ENCODE measurements at places on chromosomes 5 and 9.

DNA sequence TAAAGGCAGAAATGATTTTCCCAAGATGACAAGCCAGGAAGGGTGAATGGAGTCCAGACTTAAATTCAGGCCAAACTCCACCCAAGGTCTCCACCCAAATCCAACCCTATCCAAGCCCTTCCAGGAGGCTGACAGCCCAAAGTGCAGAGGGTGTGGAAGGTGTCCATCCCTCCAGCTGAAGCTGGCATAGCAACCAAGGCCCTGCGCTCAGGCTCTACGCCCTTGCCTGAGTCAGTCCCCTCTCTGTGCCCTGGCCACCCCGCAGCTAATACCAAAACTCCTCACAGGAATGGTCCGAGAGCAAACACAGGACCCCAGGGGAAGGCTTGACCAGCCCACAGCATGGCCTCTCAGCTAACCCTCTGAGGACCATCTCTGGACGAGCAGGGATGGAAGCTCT lies 2.1 kb downstream of the SEPTIN8 start:
- H3K36me3 ChIP-seq = peaks cover 16% of the 10 kb centered on the region
- H3K27me3 ChIP-seq = no peaks in the 10 kb centered on the region
- DNase-seq = no peak
- H3K27ac ChIP-seq = peak overlapping the region; percentile 89
- H3K4me1 ChIP-seq = peaks cover 57% of the 10 kb centered on the region

- no peaks in the 10 kb centered on the region for H3K36me3 ChIP-seq
- no peaks in the 10 kb centered on the region for H3K27me3 ChIP-seq
- H3K4me3 ChIP-seq = no peak overlapping the region
- H3K4me1 ChIP-seq = no peaks in the 10 kb centered on the region
Measured at GRCh38 chr5:32812399-32812798, 101.3 kb downstream of the NPR3 start.

DNA sequence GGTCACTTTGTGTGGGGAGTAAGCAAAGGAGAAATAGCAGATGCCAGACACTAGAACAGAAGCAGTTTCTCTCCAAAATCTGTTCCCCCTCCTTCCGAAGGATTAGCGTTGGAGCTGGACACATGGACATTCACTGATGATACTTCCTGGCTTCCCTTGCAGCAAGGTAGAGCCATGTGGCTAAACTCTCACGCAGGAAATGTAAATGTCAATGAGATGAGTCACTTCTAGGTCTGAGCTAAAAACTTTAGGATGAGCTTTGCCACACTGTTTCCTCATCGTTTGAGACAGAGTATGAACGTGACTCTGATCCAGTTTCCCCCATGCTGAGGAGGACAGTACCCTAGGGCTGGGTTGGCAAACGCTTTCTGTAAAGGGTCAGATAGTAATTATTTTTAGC lies 5.1 kb downstream of the BHMT2 start:
- no peaks in the 10 kb centered on the region for H3K36me3 ChIP-seq
- no peaks in the 10 kb centered on the region for H3K4me1 ChIP-seq
- H3K27me3 ChIP-seq = no peaks in the 10 kb centered on the region
- H3K4me3 ChIP-seq = no peak overlapping the region
- peak; percentile 4 for DNase-seq

DNA sequence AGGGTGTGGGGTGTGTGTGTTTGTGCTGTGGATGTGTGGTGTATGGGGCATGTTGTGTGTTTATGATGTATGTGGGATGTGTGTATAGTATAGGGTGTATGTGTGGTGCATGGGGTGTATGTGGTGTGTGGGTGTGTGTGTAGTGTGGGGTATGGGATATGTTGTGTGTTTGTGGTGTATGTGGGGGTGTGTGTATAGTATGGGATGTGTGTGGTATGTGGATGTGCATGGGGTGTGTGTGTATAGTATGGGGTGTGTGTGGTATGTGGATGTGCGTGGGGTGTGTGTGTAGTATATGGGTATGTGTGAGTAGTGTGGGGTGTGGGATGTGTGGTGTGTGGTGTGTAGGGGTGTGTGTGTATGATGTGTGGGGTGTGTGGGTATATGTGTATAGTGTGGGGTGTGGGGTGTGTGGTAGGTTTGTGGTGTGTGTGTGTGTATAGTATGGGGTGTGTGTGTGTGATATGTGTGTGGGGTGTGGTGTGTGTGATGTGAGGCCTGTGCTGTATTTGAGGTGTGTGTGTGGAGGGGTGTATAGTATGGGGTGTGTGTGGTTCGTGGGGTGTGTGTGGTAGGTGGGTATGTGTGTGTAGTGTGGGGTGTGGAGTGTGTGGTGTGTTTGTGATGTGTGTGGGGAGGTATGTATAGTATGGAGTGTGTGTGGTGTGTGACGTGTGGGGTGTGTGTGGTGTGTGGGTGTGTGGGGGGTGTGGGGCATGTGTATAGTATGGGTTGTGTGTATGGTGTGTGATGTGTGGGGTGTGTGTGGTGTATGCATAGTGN lies 10.5 kb downstream of the ECSCR start:
- H3K4me1 ChIP-seq = no peaks in the 10 kb centered on the region
- no peak overlapping the region for H3K27ac ChIP-seq
- no peak for DNase-seq
- H3K36me3 ChIP-seq = no peaks in the 10 kb centered on the region

- DNase-seq = no peak
- no peaks in the 10 kb centered on the region for H3K4me1 ChIP-seq
- H3K36me3 ChIP-seq = no peaks in the 10 kb centered on the region
- no peaks in the 10 kb centered on the region for H3K27me3 ChIP-seq
Measured at GRCh38 chr9:85056203-85056572, 386.7 kb downstream of the NTRK2 start.

GRCh38 chr5:119355244-119355638 lies 578 bp upstream of the TNFAIP8 start:
- H3K27ac ChIP-seq = peak overlapping the region; percentile 79
- no peak overlapping the region for H3K4me3 ChIP-seq
- H3K36me3 ChIP-seq = no peaks in the 10 kb centered on the region
- H3K27me3 ChIP-seq = no peaks in the 10 kb centered on the region
- peaks cover 7% of the 10 kb centered on the region for H3K4me1 ChIP-seq

DNA sequence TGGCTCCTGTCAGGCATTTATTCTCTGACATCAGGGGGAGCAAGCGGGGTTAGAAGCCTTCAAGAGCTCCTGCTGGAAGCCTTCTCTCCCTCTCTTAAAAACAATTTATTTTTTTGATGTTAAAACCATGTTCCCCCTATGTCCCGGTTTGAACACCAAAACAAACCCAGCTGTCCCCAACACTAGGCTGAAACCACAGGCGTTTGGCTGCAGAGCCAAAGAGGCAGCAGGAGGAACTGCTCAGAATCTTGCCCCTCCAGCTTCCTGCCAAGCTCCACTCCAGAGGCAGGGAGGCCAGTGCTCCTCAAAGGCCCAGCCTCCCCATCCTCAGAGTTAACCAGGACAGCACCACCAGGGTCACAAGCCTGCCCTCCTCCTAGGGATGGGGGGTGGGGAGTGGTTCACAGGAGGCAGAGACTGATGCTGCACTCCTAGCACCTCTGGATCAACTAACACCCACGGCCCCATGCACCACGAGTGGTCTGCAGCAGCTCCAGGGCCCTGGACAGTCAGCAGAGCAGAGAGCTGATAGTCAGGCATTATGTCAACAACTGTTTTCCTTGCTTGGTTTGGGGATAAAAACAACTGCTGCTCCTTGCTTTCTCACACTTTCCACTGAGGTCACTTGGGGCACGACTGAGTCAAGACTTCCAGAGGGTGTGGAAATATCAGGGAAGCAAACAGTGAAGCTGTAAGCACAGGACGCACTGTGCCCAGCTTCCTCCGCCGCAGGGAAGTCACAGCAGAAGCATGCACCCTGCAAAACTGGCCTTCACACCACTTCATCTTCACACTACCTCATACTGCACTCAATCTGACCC lies 96.5 kb upstream of the ADRA1B start:
- DNase-seq = peak; percentile 28
- H3K4me3 ChIP-seq = no peak overlapping the region
- no peak overlapping the region for H3K27ac ChIP-seq
- peaks cover 11% of the 10 kb centered on the region for H3K4me1 ChIP-seq
- no peaks in the 10 kb centered on the region for H3K27me3 ChIP-seq

DNA sequence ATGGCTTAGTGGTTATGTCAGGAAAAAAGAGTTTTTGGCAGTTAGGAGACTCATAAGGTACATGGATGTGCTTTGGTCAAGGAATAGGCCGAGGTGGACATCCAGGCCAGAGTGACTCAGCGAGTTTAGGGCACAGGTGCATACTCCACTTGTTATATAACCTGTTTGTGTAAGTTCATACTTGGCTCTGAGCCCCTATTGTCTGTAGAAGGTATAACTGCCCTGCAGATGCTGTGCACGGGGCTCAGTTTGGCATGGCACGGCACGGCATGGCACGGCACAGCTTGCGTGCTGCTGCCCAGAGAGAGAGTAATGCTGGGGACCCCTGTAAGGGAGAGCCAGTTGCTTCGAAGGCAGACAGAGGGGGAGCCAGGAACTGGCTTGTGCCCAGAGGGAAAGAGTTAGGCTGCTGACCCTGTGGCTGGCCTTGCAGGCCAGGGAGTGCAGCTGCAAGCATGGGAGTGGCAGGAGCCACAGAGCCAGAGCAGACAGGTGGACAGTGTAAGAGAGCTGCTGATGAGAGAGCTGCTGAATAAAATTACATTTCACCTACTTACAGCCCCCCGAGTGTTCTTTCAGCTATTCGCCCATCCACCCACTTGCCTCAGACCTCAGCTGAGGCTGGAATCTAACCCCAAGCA lies 32.2 kb downstream of the GCNT4 start:
- no peak for DNase-seq
- H3K4me1 ChIP-seq = no peaks in the 10 kb centered on the region
- H3K27ac ChIP-seq = no peak overlapping the region
- no peaks in the 10 kb centered on the region for H3K27me3 ChIP-seq

DNA sequence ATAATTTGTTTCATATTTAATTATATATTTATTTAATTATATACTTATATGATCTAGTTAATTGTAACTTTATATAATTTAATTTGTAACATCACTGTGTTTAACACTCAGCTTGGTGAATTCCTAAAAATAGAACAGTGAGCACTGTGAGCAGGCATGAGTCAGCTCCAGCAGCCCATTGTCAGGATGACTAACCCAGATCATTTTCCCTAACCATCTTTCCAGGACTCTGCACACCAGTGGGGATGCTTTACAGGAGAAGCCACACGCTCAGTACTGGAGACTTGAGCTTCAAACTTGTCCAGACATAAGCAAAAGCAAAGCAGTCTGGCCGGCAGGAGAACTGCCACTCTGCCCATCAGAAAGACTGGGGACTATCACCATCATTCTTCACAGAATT lies 446.2 kb upstream of the TRPC7 start:
- no peaks in the 10 kb centered on the region for H3K4me1 ChIP-seq
- no peak overlapping the region for H3K27ac ChIP-seq
- H3K4me3 ChIP-seq = no peak overlapping the region

DNA sequence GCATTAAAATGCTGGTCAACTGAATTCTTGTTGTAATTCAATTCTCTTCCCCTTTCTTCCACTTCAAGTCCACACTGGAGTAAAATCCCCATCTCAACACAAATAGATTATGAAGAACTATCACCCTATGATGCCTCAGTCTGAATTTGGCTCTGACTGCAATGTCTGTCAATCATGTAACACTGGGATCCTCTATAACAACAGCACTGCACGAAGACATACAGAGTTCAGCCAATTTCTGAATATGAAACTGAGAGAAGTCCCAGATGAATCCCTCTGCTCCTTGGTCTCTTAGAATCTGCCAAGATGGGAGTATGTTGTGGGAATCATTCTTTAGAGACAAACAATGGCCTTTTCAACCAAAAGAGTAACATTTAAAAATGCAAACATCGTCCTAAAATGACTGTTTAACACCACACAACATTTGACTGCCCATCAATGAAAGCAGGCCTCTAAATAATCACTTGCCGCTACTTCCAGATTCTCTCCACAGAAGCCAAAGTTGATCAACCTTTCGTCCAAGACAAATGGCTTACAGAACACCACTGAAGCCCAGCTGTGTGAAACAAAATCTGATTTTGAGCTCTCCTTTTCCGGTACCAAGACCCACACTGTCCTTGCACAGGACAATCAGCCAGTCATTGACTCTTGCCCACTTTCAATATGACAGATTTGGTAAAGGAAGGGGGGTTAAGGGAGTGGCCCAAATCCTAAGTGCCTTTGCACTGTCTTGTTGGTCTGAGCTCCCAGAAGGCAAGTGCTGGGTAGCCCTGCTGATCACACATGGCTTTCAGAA lies 258.0 kb downstream of the EBF1 start:
- no peaks in the 10 kb centered on the region for H3K36me3 ChIP-seq
- H3K4me3 ChIP-seq = no peak overlapping the region
- no peak for DNase-seq
- no peaks in the 10 kb centered on the region for H3K27me3 ChIP-seq
- no peak overlapping the region for H3K27ac ChIP-seq
- no peaks in the 10 kb centered on the region for H3K4me1 ChIP-seq

DNA sequence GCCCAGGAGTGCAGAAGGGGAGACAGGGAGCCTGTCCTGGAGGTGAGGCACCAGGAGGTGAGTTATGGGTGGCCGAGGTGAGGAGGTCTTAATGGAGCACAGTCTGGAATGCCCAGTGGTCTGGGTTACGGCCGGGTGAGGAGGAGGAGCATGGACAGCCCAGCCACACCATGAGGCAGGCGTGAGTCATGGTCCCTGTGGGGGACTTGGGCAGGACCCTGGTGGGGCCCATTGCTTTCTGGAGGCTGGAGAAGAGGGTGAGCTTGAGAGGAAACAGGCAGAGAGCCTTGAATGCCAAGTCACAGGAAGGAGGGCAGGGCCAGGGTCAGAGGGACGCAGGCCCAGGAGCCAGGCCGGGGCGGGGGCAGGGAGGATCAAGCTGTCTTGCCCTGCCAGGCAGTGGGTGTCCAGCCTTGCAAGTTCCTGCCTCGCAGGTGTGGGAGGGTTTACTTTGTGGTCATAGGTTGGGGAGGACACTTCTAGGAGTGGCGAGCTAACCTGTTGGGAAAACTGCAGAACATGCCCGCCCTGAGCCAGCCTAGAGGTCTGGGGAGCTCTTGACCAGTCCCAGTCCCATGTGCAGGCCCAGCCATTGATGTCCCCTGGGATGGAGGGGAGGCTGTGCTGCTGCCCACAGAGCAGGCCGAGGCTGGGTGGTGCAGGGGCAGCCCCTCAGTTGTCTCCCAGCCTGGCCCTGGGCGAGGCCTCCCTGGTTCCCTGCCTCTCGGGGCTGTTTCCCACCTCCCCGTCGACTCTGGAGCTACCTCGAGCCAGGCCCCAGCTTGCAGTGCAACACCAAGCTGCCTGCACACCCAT lies 2.8 kb downstream of the CACNA1B start:
- no peak overlapping the region for H3K4me3 ChIP-seq
- no peak for DNase-seq
- H3K36me3 ChIP-seq = no peaks in the 10 kb centered on the region
- peaks cover 16% of the 10 kb centered on the region for H3K27me3 ChIP-seq

Measured in trophoblast cell (in vitro differentiated cells and primary cell).